ENCODE measurements at places on chromosomes 13 and 19.

- peak; percentile 23 for DNase-seq
These were observed 208.0 kb downstream of the DLEU7 start for GRCh38 chr13:50635504-50635903.

GRCh38 chr19:7152568-7152967 is 83.1 kb downstream of the ZNF557 start:
- no peak for DNase-seq

DNA sequence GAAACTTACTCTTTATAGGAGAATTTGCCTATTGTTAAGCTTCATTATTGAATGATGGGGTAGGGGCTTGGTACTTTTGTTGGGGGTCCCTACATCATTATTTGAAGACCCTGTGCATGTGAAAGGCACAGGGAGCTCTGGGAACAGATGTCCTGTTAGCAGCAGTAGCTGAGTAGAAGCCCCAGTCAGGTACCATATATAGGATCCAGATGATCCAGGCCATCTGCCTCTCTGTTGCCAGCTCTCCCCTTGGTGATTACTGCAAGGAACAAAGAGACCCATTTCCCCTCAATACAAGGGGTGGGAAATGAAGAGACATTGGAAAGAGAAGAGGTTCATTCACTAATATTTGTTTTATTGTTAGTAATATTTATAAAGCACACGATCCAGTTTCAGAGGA is 4.4 kb upstream of the MTMR6 start:
- no peak for DNase-seq

DNA sequence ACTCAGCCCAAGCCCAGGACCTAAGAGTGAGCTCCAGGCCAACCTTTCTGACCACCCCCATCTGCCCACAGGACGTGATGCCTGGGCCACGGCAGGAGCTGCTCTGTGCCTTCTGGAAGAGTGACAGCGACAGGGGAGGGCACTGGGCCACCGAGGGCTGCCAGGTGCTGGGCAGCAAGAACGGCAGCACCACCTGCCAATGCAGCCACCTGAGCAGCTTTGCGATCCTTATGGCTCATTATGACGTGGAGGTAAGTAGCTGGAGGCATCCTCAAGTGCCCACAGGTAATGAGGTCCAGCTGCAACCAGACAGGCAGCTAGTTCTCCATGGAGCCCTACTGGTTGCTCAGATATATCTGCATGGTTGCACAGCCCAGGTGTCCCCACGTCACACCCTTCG is 14.8 kb downstream of the DDX39A start:
- DNase-seq, result no peak

- no peak for DNase-seq
These were observed 18.6 kb downstream of the POP4 start for GRCh38 chr19:29624489-29625185.

DNA sequence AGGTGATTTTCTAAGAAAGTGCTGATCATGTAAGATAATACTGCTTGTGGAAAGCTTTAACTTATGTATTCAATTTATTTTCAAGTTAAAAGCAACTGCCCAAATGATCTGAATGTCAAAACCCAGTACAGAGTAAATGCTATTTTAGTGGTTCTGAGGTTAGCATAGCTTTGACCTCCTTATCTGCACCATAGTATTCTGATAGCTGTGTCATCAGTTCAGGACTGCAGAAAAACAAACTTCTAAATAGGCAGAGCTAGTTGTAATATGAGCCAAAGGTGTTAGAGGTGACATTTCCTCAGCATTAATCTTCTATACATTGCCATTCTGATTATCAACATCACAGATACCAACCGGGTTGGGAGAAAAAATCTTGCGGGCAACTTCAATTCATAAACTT is 758.7 kb downstream of the SLITRK5 start:
- no peak for DNase-seq

GRCh38 chr19:46368116-46368515 is 21.2 kb downstream of the PPP5C start:
- DNase-seq, result no peak

DNA sequence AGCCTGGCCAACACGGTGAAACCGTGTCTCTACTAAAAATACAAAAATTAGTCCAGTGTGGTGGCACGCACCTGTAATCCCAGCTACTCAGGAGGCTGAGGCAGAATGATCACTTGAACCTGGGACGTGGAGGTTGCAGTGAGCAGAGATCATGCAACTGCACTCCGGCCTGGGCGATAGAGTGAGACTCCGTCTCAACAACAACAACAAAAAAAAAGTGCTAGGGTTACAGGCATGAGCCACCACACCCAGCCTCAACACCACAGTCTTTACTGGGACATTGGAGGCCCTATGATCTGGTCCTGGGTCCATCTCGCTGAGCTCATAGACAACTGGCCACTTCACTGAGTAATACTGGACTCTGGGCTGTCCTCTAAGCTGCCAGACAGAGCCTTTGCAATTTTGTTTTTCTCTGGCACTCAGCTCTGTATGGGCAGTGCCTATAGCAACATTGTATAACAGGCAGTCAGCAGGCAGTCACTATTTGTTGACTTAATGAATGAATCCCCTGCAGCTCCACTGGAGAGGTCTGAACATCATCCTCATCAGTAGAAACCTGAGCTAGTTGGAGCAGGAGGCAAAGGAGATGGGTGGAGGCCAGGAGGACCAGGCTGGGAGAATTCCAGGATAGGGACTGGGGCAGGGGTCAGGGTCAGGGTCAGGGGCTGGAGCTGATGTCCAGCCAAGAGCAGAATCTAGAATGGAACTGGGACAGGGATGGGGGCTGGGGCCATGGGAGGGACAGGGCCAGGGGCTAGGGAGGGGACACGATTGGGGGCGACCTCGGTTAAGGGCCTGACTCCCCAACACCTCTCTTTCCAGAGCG is 8.1 kb downstream of the BLOC1S3 start:
- DNase-seq, result no peak

- peak; percentile 85 for DNase-seq
These were observed 13.2 kb downstream of the RASA3 start for GRCh38 chr13:114119196-114119595.

GRCh38 chr13:97896446-97896845 is 57.0 kb upstream of the IPO5 start:
- DNase-seq, result no peak

DNA sequence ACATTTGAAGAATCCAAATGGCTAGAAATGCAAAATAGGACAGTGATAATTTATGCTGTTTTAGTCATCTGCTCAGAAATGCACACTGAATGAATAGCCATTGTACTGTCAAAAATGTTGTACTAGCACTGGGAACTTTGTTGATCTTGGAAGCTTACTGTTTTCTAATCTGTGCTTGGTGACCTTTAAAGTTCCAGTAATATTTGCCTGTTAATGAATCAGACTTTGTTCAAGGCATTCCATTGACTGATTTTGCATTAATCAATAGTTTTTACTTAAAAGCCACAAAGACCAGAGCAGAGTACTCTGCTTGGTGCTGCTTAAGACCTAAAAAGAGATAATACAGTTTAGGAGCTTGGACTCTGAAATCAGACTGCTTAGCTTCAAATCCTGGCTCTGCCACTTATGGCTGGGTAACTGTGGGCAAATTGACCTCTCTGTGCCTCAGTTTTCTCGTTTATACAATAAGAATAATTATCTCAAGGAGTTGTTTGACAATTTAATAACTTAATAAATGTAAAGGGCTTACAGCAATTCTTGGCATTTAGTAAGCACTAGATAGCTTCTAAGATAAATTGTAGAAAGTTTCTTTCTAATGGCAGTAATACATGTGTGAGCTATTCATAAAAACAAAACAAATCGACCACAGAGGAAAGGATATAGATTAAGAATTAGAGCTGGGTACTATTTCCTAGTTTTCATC is 4.6 kb upstream of the SLAIN1 start:
- DNase-seq, result no peak

DNA sequence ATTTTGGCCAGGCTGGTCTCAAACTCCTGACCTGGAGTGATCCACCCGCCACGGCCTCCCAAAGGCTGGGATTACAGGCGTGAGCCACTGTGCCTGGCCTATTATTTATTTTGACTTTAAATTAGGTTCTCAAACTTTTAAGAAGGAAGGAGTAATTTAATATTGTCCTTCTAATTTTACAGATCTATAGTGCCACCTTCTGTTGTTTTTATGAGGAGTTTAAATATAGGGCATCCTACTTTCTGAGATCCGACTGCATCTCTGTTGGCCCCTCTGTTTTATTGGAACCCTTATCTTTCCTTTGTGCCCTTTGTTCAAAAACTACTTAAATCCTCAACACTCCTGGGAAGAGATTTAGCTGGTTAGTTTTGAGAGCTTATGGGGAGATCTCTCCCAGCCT is 25.4 kb upstream of the ZMYM5 start:
- peak; percentile 20 for DNase-seq

DNA sequence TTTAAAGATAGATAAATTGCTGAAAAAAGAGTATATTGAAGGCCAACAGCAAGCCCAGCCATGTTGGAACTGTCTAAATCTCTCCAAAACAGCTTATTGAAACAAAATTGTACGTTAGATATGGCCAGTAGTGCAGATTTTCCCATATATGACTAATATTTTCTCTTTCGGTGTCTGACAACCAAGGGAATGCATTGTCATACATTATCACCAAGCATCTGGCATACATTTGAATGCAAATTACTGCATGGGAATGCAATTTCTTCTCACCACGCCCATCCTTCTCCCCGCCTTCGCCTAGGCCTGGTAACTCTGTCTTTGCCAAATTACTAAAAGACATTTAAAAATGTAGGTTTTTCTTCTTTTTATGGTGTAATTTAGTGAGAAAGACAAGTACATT is 32.5 kb upstream of the IRS2 start:
- no peak for DNase-seq

DNA sequence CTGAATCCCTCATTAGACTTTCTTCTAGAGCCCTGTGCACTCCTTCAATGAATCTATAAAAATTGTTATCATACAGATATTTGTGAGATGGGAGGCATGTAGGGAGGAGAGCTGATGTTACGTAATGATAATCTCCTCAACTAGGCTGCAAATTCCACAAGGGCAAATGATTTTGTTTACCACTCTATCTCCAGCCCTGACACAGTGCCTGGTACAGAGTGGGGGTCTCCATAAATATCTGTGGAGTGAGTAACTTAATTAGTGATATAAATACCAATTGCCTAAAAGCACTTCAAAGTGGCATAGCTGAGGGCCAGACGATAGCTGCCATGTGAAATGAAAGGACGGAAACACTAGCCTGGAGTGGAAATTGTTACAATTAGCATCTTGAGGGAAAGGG is 54.2 kb downstream of the SERTM1 start:
- DNase-seq, result no peak

- no peak for DNase-seq
These were observed 1279.8 kb upstream of the PCDH9 start for GRCh38 chr13:68509734-68510621.

DNA sequence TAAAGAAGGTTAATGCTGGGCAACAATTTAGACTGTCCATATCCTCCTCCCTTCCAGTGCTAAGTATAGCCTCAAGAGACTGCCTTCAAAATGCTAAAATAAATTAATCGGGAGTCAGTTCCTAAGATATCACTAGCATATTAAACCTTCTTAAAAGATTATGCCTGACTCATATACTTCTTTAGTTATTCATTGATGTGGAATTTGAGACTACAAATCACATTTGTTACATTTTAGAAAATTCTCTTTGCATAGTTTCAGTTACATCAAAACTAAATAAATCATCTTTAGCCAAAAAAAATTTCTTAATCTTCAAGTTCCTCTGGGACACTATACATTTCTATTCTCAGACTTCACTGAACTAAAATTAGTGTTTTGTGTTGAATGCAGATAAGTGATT is 769.1 kb downstream of the PCDH9 start:
- no peak for DNase-seq

DNA sequence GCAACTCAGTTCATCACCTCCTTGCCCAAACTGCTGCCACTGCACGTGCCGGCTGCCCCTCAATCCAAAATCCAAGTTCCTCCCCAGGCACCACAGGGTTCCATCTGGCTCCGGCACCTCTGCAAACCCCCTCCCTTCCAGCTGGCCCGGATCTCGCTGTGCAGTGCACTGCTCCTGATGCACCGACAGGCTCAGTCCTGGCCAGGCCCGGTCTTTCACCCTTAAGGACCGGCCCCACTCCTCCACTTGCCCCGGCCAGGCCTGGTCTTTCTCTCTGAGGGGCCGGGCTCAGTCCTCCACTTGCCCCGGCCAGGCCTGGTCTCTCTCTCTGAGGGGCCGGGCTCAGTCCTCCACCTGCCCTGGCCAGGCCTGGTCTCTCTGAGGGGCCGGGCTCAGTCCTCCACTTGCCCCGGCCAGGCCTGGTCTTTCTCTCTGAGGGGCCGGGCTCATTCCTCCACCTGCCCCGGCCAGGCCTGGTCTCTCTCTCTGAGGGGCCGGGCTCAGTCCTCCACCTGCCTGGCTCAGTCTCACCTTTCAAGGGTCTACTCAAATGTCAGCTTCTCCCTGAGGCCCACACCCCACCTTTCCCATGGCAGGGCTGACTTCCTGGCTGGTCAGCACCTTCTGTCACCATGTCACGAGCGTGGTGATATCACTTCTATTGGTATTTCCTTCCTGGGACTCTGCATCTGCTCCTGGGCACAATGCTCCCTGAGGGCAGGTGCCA is 6.9 kb downstream of the ZNF787 start:
- no peak for DNase-seq

GRCh38 chr13:100828226-100828625 is 153.6 kb upstream of the TMTC4 start:
- no peak for DNase-seq

DNA sequence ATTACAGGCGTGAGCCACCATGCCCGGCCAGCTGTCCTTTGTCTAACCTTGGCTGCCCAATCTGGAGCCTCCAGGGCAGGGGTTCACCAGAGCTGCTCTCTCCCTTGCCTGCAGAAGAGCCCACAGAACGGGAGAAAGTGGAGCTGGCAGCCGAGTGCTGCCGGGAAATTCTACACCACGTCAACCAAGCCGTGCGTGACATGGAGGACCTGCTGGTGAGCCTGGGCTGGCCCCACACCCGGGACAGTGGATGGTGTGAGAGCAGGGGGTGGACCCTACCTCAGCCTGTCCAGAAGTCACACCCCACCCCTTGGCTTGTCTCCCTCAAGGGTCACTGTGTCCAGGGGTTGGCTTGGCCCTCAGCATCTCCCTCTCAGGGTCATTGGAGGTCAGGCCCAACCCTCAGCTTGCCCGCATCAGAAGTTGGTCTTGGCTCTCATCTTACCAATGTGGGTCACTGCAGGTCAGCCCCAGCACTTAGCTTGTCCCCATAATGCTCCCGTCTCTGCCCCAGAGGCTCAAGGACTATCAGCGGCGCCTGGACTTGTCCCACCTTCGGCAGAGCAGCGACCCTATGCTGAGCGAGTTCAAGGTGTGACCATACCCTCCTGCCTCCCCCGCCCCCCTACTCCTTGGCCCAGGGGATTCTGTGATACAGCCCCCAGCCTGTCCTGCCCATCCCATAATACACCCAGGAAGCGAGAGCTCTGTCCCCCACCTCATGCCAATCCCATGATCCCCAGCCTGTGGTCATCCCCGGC is 20.4 kb downstream of the ARHGEF1 start:
- no peak for DNase-seq

All from AG20443 (cell line).